ENCODE measurements at places on chromosomes 7 and 10.

GRCh38 chr7:54215424-54215823 lies 326.8 kb upstream of the VSTM2A start:
- no peak for DNase-seq

DNA sequence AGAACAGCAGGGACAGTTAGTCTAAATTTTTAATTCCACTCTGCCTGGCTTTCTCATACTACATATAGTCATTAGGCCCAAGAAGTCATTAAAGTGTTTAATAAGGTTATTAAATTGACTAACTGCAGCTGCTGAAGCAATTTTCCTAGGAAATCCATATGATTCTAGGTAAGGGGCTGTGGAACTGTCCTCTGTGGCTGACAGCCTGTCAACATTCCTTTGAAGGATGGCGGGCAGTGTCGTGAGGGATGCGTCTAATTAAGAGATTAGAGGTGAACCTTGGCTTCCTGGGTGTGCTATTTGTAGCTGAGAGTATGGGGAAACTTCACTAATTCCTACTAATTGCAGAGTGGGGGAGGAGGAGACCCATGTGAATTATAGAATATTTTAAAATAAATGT lies 64.6 kb downstream of the SNX10 start:
- no peak for DNase-seq

DNA sequence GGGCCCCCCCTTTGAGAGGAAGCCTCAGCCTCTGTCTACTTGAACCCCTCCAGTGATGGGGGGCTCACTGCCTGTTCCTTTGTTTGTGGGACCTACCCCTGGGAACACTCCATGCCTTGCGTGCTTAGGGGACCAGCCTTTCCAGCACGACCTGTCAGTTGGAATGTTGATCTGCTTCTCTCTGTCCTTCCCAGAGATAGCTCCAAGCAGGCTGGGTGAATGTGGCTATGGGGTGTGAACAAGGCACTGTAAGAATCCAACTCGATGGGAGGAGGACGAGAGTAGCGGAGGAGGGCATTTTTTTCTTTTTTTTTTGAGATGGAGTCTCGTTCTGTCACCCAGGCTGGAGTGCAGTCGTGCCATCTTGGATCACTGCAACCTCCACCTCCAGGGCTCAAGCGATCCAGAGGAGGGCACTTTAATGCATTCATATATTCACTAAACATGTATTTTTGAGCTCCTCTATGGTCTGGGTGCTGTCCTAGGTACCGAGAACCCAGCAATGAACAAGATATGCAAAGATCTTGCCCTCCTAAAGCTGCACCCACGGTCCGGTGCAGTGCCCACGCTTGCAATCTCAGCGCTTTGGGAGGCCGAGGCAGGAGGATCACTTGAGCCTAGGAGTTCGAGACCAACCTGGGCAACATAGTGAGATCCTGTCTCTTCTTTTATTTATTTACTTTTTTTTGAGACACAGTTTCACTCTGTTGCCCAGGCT lies 8.5 kb downstream of the CLIP2 start:
- no peak for DNase-seq

DNA sequence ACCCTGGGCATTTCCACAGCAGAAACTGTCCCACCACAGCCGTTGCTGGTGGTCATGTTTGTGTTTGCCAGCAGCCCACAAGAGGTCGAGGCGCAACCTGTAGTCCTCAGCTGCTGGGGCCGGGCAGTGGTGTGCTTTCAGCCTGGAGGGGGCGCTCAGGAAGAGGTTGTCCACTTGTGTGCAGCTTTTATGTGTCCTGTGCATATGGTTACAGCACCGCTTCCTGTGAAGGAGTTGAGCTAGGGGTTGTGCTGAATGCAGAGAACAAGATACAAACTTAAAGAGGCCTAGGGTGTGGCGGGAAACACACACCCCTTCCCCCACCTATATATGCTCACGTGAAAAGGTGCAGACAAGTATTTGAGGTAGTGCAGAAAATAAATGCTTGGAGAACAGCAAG lies 29.5 kb upstream of the PFKFB3 start:
- DNase-seq, result no peak

DNA sequence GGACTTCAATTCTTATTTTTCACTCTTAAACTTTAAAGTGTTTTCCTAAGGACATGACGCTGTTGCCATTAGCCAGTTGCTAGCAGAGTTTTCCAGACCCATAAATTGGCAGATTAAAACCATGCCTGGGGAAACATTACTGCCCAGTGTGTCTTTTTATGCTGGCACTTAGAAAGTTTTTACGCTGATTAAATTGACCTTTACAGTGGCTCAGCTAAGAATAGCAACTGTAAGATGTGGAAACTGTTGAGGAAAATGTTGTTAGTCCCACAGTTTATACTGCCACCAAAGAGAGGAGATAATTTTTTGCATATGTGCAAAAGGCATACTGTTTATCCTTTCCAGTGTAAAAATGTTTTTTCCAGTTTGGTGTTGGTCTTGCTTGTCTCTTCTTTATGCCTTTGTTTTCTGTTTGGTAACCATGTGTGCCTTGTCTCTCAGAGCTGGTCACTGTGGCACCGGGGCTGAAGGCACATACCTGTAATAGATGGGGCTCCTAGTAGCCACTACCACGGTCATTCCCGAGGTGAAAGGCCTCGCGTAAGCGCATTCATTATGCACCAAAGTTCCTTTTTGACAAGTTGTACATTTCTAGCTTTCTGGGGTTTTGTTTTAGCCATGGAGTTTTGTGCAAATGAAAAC lies 45.3 kb downstream of the CYP17A1 start:
- DNase-seq, result no peak

DNA sequence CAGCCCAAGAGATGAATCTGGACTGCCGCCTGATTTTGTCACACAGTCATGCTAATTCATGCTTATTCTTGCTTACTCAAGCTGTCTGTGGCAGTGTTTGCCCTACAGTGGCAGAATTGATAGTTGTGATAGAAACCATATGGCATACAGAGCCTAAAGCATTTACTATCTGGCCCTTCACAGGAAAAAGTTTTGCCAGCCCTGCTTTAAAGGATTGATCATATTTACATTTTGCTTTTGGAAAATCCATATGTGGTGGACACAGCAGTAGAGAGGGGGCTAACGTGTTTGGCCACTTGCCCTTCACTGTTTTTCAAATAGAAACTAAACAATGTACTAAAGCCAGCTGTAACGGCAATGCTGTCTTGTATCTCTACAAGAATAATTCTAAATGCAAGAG lies 974.0 kb upstream of the GHITM start:
- no peak for DNase-seq

GRCh38 chr10:42753507-42754154 lies 29.0 kb upstream of the BMS1 start:
- DNase-seq, result no peak

DNA sequence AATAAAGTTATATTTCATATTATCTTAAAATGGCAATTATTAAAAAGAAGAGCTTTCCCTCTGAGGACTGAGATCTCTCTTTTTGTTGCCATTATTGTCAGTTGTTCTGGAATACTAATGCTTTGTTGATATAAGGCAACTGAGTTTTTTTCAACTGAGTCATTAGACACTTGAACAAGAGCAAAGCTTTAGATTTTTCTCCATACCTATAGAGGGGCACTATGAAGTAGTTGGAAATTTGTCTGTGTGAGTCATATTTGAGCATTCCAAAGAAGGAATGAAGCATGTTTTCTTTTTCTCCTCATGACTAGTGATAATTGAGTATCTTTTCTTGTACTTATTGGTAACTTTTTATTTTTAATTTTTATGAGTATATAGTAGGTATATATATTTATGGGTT lies 24.5 kb downstream of the RPA3 start:
- DNase-seq, result peak; percentile 77

GRCh38 chr7:138712652-138713051 lies 11.5 kb upstream of the SVOPL start:
- no peak for DNase-seq

DNA sequence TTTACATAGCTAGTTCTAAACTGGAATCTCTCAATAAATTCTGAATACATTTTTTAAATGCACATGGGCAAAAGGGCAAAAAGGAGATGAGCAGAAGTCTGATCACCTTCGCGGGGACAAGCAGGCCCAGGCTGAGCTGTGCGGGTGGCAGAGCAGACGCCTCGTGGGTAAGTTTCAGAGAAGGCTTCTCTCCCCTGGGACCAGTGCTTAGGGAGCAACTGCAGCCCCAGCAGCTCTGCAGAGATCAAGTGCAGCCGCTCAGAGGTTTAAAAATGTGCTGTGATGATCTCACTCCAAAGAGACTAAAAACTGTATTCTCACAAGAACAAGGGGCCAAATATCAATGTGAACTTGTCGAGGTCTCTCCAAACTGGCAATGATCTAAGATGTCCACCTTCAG lies 264.3 kb upstream of the RNF32 start:
- DNase-seq, result no peak

GRCh38 chr7:141974831-141975230 lies 1.3 kb upstream of the TAS2R38 start:
- DNase-seq, result no peak

- no peak for DNase-seq
Measured at GRCh38 chr7:151537818-151538561, 18.3 kb upstream of the RHEB start.

DNA sequence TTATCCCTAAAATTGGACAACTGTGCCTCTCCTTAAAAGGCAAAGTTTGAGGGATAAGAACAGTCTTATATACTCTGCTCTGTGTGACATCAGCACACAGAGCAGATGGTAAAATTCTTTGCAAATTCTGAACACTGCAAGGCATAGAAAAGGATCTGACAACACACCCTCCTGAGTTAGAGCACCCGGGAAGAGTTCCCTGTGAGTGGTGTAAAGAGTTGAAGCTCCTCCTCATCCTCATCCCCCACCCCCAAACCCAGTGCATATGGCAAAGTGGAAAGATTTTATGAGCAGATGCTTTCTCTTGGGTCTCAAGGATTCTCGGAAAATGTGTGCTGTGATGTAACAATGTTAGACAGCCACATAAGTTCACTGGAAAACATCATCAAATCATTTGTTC lies 40.0 kb upstream of the DGKI start:
- peak; percentile 17 for DNase-seq

DNA sequence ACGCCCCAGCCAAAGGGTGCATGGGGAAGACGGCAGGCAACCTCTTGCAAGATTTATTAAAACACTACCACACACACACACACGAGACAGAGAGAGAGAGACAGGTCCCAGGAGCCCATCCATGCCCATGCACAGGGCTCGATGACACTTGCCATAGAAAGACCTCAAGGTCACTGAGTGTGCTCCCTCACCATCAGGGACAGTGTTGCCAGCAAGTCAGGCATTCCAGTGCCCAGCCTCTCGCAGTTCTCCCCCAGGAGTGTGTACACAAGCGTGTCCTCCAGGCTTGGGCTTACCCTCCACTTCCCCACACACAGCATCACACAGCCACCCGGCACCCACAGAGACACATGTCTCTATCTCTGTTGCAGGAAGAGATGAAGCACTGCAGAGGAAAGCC lies 46.8 kb upstream of the SLF2 start:
- no peak for DNase-seq

GRCh38 chr10:95256268-95256667 lies 34.5 kb downstream of the PDLIM1 start:
- DNase-seq, result no peak

GRCh38 chr10:89238956-89239644 lies 12.5 kb downstream of the LIPA start:
- DNase-seq, result no peak

- DNase-seq, result no peak
Measured at GRCh38 chr10:101848894-101849351, 5.3 kb upstream of the KCNIP2 start.

DNA sequence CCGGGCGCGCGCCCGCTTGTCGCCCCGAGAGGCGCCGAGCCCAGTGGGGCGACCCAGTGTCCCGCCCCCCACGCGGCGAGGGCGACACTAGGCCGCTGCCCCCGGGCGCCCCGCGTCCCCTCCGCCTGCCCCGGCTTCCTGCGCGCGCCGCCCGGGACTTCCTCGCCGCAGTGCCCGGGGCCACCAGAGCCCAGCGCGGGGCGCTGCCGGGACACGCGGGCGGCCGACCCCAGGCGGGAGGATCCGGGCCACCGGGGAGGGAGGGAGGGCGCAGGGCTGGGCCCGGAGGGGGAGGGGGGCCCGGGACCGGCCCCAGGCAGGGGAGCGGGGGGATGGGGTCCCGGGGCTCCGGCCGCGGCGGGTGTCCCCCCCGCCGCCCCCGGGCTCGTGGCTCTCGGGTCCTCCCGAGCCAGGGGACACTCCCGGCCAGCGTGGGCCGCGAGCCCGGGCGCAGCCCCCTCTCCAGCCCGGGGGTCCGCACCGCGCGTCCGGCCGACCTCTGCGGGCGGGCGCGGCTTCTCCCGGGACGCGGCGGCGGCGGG lies 435 bp upstream of the PWWP2B start:
- no peak for DNase-seq

- no peak for DNase-seq
Measured at GRCh38 chr7:117572856-117573620, 93.2 kb downstream of the CFTR start.

- peak; percentile 22 for DNase-seq
Measured at GRCh38 chr10:12041766-12042408, 722 bp downstream of the UPF2 start.

GRCh38 chr10:12419262-12419847 lies 70.0 kb downstream of the CAMK1D start:
- DNase-seq, result peak; percentile 99

DNA sequence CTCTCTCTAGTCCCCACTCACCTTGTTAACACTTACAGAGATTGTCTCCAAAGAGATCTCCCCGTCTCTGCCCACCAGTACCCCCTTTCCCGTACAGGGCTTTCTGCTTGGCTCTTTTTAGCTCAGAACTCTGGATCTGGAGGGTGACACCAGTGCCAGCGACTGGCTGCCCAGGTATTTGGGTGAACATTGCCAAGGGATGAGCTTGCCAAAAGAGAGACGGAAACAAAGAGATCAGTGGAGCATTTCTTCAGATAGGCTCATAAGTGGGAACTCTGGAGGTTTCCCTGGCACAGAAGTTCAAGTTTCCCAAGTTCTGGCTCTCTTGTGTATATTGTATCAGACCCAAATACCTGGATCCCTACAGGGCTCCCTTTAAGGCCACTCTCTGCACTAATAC lies 30.0 kb downstream of the STRIP2 start:
- no peak for DNase-seq

DNA sequence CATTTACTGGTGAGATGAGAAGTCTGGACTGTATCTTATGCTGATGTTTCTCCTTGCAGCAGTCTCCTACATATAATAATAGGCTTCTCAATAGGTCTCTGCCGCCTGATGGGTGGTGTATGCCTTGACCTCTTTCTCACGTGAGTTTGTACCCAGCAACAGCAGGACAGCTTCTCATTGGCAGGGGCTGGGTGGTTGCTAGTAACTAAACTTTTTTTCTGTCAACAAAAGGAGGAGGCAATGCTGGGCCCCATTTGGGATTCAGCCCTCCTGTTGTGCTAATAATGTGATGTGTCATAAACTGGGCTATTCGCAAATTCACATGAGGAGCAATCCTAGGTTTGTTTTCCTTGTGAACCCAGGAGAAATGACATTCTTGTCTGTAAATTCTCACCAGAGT lies 533.6 kb downstream of the GATA3 start:
- no peak for DNase-seq

GRCh38 chr7:4888161-4888560 lies 4.6 kb upstream of the RADIL start:
- no peak for DNase-seq

- DNase-seq, result peak; percentile 75
Measured at GRCh38 chr7:152675759-152676636, at the start of gene XRCC2. Gene XRCC2 (minus strand): TSS chr7:152676141. CDS start chr7:152676079, 62 bp downstream.

GRCh38 chr7:157429001-157429679 lies 92.3 kb downstream of the DNAJB6 start:
- DNase-seq, result no peak

- DNase-seq, result no peak
Measured at GRCh38 chr10:46247808-46248569, 38.8 kb upstream of the ANTXRL start.

- peak; percentile 62 for DNase-seq
Measured at GRCh38 chr7:39735903-39736302, 112.5 kb downstream of the RALA start.
